Activated CD8-positive, alpha-beta memory T cell treated with anti-CD3 and anti-CD28 coated beads for 1 hour (primary cell): ENCODE measurements at places on chromosomes 1 and 21.

DNA sequence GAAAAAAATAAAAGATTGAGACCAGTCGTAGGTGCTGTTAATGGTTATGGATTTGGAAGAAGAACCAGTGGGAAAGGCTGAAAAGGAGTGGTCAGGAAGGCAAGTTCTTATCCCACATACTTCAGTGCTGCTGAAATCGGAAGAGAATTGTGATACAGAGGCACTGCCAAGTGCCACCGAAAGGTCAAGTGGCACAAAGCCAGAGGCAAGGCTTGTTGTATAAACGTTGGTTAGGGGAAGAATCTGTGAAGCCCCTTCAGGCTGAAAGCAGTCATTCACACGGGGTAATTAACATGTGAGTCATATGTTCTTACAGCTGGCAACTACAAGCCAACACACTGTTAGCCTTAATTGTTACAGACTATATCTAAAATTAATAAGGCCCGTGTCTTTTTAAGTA, 48.8 kb downstream of the ZBTB40 start:
- DNase-seq, result no peak

DNA sequence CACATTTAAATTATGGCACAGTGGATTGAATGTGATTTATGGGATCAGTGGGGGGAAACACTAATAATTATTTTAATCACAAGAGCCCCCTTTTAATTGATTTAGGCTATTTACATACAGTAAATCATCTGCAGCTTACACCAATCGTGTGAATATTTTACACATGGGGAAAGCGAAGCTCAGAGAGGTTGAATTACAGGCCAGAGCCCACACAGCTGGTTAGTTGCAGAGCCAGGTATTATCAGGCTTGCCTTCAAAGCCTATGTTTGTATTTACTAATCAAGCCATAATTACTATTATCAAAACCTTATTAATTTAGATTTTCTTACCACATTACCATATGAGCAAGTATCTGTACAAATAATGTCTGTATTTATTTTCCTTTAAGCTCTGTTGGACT, 749 bp downstream of the SDCCAG8 start:
- DNase-seq, result no peak

- no peak for DNase-seq
Measured at GRCh38 chr1:22297999-22298398, 153.7 kb upstream of the ZBTB40 start.

- DNase-seq, result no peak
Measured at GRCh38 chr21:36741506-36741905, 42.6 kb downstream of the SIM2 start.

DNA sequence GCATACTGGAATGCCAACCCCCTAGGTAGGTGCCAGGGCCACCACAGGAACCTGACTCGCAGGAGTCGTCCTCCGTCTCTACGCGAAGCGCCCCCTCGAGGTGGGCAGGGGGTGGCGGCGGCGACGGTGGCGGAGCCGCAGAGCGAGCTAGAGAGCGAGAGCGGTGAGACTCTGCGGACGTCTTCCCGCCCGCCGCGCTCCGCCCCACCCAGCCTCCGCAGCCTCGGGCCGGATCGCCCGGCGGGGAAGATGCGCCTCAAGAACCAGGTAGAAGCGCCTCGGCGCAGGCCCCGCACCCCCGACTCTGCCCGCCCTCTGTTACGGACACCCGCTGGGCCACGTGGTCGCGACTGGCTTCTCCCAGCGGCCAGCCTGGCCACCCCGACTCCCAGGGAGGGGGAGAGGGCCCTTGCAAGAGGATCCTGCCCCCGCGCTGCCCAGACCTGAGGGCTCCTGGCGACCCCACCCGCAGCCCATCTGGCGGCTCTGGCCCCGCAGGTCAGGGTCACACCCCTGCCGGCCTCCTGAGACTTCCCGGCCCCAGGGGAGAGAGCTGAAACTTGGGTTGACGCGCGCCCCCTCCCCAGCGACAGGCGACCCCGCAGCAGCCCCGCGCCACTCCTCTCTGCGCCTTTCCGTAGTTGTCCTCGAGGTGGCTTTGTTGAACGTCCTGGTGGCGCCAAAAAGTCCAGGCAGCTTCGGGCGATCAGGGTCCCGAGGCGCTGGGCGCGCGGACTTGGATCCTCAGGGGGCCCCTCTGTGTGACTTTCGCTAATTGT, 24.4 kb upstream of the AGBL4 start:
- no peak for DNase-seq

GRCh38 chr1:175920381-175920780, 177.0 kb upstream of the TNR start:
- no peak for DNase-seq

DNA sequence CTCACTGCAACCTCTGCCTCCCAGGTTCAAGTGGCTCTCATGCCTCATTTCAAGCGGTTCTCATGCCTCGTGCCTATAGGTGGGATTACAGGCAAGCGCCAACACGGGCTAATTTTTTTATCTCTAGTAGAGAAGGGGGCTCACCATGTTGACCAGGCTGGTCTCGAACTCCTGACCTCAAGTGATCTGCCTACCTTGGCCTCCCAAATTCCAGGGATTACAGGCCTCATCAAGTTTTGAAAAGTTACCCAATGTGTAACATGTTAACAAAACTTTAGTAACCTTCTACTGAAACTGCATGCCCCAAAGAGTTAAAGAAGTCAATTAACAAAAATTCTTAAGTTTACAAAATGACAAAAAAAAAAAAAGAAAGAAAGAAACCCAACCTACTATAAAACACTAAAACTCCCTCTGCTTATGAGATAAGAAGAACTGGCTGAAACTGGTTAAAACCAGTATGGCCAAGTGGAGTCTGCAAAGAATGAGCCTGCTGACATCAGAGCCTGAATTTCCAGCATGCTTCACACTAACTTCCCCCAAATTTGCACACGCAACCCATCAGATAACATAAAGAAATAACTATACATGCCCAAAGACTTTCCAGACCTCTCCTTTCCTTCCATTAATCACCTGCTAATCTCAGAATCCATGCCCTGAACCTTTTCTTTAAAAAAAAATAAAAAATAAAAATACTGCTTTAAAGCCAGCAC, 25.5 kb upstream of the PSMG1 start:
- no peak for DNase-seq

DNA sequence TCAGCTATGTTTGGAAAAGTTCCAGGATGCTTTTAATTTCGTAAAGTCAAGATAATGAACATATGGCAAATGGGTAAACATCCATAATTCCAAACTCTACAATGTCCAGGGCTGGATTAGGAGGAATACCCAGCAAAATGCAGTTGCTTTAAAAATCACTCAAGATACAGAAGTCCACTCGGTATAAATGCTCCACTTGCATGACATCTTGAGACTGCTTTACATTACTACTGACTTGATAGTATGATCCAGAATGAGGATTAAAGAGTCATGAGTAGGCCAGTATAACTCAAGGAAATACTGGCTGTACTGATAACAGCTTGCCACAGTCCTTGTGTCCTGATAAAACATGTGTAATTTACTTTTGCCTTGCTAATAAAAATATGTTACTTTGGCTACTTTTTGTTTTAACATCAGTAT, 58.3 kb upstream of the ANGPTL3 start:
- no peak for DNase-seq

GRCh38 chr21:21860888-21861287, 862.7 kb downstream of the NCAM2 start:
- no peak for DNase-seq

DNA sequence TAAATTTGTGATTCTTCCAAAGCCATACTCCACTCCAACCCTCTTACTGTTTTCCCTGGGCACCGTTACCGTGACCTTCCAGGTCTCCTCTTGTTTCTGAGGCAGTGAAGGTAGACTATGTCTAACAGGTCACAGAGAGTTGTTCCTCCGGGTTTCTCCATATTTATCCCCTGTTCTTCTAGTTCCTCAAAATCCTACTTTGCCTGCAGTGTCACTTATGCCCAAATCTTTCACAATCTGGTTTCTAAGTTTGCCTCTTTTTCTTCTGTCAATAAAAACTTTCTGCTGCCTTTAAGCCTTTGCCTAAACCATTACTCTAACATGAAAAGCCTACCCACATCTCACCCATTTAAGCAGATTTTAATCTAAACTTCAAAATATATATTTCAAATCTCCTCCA, 87.7 kb downstream of the C4BPA start:
- DNase-seq, result no peak

DNA sequence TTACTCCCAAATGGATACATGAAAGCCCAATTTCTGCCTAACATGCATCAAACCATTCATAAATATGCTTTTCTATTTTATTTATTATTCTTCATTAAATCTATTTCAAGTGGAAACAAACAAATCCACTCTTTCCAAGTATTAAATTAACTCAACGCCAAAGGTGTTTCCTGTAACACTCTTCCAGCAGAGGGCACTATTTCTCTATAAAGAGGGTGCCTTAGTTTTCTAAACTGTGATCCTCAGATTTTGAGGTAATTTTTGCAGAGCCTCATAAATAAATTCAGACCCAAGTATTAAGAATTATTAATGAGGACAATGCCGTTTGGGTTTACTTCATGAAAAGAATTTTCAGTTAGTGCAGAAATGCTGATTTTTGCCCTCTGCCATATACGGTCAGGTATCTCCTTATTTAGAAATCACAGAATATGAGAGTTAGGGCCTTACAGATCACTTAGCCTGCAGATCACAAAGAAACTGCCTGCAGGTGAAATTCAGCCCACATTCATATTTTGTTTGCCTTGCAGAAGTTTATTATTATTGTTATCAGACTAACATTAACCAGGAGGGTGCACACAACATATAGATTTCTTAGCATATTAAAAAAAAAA, 40.1 kb upstream of the MYSM1 start:
- DNase-seq, result no peak

GRCh38 chr1:202804126-202804525, 4.1 kb downstream of the KDM5B start:
- no peak for DNase-seq

GRCh38 chr1:181021159-181021558, 1.5 kb downstream of the STX6 start:
- no peak for DNase-seq

DNA sequence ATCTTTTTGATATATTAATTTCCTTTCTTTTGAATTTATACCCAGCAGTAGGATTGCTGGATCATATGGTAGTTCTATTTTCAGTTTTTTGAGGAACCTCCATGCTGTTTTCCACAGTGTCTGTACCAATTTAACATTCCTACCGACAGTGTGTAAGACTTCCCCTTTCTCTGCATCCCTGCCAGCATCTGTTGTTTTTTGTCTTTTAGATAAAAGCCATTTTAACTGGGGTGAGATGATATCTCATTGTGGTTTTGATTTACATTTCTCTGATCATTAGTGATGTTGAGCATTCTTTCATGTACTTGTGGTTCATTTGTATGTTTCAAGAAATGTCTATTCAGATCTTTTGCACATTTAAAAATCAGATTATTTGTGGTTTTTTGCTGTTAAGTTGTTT, 62.4 kb upstream of the STUM start:
- no peak for DNase-seq

GRCh38 chr1:19799230-19800075, at the start of gene TMCO4:
Gene TMCO4 (minus strand): TSS chr1:19799916. CDS start chr1:19780758, 19,158 bp downstream.
- DNase-seq, result no peak
